ENCODE measurements at places on chromosomes 7 and 10. TPM values are rescaled to one million over a fixed set of nuclear protein-coding genes. Genes with fewer than 3 reads are reported as not detected.

ELAPOR2 gene
- 3.1 TPM for total RNA-seq

PGAM1 gene
- 336 TPM for total RNA-seq

TBC1D12 gene
- 10.7 TPM for total RNA-seq

KCND2 gene
- under 0.01 TPM for total RNA-seq

FAM25A gene
- total RNA-seq, result not detected

CREB5 gene
- 9.5 TPM for total RNA-seq

GSTK1 gene
- total RNA-seq, result 90.9 TPM

LIPN gene
- total RNA-seq, result not detected

SAP25 gene
- total RNA-seq, result not detected

GPRIN2 gene
- total RNA-seq, result under 0.01 TPM

TSPAN15 gene
- total RNA-seq, result 55.6 TPM

TAF5 gene
- total RNA-seq, result 2.8 TPM

ZNF783 gene
- total RNA-seq, result 7.3 TPM

ARL4A gene
- 20.6 TPM for total RNA-seq

SMKR1 gene
- total RNA-seq, result 0.33 TPM

GRID2IP gene
- total RNA-seq, result not detected

CNNM1 gene
- 2.9 TPM for total RNA-seq

ACTL6B gene
- not detected for total RNA-seq

ADAMTS14 gene
- total RNA-seq, result under 0.01 TPM

AKR1D1 gene
- total RNA-seq, result not detected

OR6B1 gene
- total RNA-seq, result not detected

ODAD2 gene
- 0.36 TPM for total RNA-seq

CYP2C8 gene
- total RNA-seq, result not detected

CABCOCO1 gene
- 0.33 TPM for total RNA-seq

VIPR2 gene
- total RNA-seq, result not detected

ARL5B gene
- 11.7 TPM for total RNA-seq

SHH gene
- total RNA-seq, result not detected

PIP gene
- not detected for total RNA-seq

CAMK2B gene
- not detected for total RNA-seq

ASL gene
- total RNA-seq, result 20.0 TPM

SAMD9 gene
- 77.1 TPM for total RNA-seq

METTL27 gene
- total RNA-seq, result not detected

TMEM139 gene
- 0.36 TPM for total RNA-seq

GIMAP8 gene
- total RNA-seq, result not detected

CYP3A7 gene
- not detected for total RNA-seq

IDI2 gene
- total RNA-seq, result not detected

PLXDC2 gene
- total RNA-seq, result 1.00 TPM

ANKRD30A gene
- not detected for total RNA-seq

TMEM184A gene
- not detected for total RNA-seq

TRIM73 gene
- 2.5 TPM for total RNA-seq

CFAP70 gene
- total RNA-seq, result 0.77 TPM

MMRN2 gene
- not detected for total RNA-seq

AGR3 gene
- not detected for total RNA-seq

FKBP6 gene
- not detected for total RNA-seq

TRPV6 gene
- total RNA-seq, result not detected

POLR2J3 gene
- total RNA-seq, result 33.0 TPM

LEP gene
- total RNA-seq, result not detected

BTBD16 gene
- not detected for total RNA-seq

STEAP1 gene
- total RNA-seq, result 7.9 TPM

PAX4 gene
- total RNA-seq, result not detected

HKDC1 gene
- 10.5 TPM for total RNA-seq

NPS gene
- total RNA-seq, result not detected

EBLN1 gene
- total RNA-seq, result not detected

Measured in melanocyte of skin (primary cell).